ENCODE measurements at places on chromosomes 3 and 15.

GRCh38 chr3:191982481-191982880, 521.5 kb downstream of the PYDC2 start:
- DNase-seq, result no peak

GRCh38 chr3:53513556-53514190, 19.3 kb downstream of the CACNA1D start:
- no peak for DNase-seq

- DNase-seq, result no peak
These were observed 803.7 kb downstream of the MCTP2 start for GRCh38 chr15:95035106-95035505.

DNA sequence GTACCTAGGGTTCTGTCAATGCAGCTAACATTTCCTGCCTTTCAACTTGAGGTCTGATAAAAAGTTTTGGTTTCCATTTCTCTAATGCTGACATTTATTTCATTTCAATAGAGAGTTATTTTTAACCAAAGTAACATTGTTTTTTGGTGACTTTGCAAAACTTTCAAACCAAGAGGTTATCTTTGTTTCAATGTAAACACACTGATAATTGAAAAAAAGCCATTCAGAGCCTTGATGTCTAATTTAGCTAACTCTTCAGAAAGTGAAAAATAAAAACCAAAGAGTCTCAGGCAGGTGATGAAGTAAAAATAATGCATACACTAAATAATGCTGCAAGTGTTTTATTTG, 9.6 kb upstream of the TIPARP start:
- DNase-seq, result no peak

DNA sequence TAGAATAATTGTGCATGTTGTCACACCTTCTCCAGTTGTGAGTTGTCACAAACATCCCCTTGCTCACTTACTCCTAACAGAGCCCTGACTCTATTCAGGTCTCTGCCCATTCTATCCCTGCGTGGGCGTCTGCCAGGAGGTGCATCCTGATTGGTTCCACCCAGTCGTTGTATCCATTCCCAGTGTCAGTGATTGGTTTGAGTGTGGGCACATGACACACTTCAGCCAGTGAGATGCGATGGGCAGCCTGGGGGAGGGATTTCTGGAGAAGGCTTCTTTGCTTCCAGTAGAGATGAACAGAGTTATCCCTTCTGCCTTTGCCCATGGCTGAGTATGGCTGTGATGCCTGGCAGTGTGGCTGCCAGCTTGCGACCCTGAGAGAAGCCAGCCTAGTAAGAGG, 18.7 kb downstream of the PXYLP1 start:
- no peak for DNase-seq

- DNase-seq, result no peak
These were observed 261.4 kb downstream of the GBE1 start for GRCh38 chr3:81500039-81500438.

GRCh38 chr3:17336291-17336690, 406.1 kb downstream of the TBC1D5 start:
- DNase-seq, result no peak

GRCh38 chr15:63999177-63999576, 47.1 kb downstream of the DAPK2 start:
- DNase-seq, result no peak

DNA sequence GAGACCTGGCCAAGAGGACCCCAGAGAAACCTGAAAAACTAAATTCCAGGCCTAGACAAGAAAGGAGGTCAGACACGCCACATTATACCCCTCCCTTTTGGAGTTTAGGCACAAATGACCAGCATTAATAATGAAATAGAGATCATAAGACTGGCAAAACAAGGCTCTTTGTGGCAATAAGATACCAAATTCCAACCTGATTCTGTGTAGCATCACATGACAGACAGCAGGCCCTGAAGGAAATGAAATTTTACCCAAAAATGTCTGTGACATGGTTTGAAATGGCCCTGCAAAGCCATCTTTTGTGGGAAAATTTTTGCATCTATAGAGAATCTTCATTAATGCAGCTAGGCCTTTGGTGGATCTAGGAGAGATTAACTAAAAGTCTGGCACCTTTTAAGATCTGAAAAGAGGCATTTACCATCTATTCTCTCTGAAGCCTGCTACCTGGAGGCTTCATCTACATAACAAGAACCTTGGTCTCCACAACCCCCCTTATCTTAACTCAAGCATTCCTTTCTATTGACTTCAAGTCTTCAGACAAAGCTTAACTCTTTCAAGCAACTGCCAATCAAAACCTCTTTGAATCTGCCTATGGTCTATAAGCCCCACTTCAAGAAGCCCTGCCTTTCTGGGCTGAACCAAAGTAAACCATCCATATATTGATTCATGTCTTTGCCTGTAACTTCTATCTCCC, 8.0 kb downstream of the FAM174B start:
- DNase-seq, result no peak
